Stimulated activated CD8-positive, alpha-beta memory T cell treated with anti-CD3 and anti-CD28 coated beads, Interleukin-15, amount 100 ng/mL, for 1 hour (primary cell): ENCODE measurements at places on chromosomes 5 and 9.
A peak's percentile ranks its signal among the peaks of the same experiment; 100 is the strongest.

DNA sequence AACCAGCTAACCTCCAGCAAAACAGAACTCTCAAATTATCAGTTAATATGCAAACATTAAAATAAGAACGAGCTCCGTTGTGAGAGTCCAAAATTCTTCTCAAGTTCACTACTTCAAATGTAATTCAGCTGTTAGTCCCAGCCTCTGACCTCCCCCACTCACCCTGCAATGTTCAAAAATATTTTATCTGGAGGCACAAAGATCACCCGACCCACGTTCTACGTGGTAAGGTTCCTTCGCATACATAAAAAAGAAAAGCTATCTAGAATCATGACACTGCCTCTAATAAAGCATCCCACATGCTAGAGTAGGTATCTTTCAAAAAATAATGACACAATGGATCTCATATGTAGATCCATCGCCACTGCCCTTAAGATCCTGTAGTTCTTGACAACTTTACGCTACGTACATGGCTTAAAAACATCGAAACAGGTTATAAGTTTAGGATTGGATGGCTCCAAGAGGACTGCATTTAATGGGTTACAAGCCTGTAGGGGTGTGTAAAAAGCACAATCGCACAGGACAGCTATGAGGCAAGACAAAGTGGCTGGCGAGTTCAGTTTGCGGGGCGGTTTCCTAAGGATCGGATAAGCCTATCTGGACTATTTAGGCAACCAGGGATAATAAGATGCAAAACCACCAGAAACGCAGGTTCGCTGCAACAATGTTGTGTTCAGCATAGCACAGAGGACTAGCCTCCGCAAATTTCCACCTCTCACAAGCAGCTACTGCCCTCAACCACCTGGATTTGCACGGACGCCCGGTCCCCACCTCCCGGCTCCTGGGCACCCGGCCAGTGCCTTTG, 969 bp downstream of the CLK4 start:
- peak; percentile 3 for DNase-seq

DNA sequence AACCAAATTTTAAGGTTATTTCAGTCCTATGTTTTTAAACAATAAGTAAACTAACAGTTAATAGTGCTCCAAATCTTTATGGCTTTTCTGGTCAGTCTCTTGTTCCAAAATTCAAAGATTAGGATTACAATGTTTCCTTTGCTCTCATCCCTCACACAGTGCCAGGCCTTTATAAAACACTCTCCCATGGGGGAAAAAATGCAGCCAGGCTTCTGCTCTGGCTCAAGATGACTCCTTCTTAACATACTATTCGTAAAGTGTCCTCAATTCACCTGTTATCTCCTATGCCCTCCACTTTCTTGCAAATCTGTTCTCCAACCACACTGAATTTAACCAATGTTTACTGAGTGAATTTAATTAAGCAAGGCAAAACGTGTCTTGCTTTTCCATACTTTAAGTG, 1.4 kb downstream of the CEP120 start:
- no peak for DNase-seq

DNA sequence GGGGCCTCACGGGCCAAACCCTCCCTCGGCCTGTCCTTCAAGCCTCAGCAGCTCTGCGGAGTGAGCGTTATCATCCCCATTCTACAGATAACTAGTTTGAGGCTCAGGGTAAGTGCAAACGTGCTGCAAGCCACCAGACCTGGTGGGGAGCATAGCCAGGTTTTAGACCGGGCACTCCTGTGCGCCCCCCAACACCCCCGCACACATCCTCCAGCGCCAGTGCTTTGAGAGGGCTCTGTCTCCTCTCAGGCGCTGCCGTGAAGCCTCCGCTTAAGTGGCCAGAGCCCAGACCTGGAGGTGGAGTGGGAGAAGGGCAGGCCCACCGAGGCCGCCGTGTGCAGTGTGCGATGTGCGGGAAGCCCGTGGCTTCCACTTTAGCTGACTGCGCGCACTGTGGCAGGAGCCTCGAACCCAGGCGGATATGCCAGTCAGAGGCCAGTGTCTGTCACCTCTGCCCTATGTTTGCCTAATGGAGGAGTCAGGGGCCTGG, 1.6 kb upstream of the MGAT1 start:
- DNase-seq, result no peak

DNA sequence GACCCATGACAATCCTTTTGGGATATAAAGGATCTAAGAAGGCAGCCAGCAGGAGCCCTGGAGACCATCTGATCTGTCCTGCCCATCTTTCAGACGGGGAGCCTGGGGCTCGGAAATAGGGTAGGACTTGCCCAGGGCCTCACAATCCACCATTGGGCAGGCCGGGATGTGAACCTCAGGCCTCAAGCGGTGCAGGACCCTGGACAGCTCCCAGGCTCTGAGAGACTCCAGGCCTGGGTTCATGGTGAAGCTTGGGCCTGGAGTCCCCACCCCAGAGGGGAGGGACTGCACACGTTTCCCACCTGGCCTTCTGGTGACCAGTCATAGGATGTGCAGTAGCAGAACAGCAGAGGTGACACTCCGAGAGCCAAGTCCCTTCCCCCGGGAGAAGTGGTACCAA, 36.6 kb upstream of the RAPGEF1 start:
- DNase-seq, result no peak

- DNase-seq, result no peak
These were observed 131.1 kb upstream of the ACTBL2 start for GRCh38 chr5:57613741-57614140.

DNA sequence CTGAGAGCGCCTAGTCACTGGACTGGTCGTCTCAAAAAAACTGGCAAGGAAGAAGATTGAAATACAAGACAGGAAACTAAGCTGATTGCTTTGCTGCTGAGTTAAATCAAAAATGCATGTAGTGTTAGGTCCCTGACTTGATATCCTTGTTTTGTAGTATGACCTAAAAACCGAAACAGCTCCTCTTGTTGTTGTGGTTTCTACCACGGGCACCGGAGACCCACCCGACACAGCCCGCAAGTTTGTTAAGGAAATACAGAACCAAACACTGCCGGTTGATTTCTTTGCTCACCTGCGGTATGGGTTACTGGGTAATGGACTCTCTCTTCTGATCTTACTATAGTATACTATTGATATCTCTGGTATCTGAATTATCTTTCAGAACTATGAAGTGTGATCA, 4.3 kb downstream of the MTRR start:
- DNase-seq, result no peak

DNA sequence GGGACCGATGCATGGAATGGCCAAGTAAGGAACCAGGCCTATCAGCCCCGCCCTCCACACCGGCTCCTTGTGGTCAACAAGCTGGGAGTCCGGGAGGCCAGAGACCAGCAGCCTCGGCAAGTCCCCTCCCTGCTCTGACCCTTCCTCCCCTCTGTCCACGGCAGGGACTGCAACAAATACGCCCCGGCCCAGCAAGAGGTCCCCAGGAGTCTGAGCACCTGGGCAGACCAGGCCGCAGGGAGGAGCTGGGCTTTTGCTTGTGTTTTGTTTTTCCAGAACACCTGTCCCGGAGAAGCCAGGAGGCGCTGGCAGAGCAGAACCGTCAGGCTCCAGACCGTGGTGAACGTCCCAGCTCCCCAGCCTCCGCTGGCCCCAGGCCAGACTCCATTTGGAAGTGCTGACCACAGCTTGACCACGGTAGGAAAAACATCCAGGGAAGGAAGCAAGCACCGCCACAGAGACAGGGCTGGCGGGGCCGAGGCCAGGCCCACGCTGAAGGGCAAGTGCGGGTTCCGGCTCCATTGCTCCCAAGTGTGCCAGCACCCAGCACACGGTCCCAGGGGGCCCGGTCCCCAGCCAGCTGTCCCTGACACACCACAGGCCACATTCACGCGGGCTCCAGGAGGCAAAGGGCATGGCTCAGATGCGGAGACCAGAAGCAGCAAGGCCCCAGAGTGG, 56.7 kb downstream of the VAV2 start:
- DNase-seq, result no peak

DNA sequence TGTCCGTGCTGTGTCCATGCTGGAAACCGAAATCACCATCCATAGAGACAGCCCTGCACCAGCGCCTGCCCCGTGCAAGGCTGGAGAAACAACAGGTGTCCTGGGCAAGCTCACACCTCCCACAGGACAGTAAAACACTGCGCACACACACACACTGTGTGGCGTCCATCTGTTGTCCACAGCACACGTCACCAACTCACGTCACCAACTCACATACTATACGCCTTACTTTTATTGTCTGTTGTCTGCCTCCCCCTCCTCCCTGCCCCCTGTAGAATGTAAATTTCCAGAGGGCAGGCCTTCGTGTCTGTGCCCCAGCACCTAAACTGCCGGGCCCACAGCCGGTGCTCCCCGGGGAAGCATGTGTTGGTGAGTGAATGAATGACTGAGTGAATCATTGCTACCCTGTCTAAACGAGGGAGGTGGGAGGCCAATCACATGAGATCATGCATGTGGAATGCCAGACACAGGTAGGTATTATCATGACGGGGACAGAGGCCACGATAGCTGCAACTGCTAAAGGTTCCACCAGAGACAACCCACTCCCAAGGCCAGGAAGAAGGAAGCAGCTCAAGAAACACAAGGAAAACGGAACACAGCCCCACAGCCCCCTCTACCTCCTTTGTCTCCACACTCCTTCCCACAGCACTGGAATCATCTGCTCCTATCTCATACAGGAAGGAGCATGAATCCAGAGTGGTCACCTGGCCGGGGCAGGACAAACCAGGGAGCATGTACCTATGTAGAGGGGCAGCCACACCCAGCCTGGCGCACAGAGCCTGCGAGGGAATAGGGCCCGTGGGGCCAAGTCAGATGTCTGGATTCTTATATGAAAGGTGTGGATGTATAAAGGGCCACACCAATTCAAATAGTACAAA, 41.9 kb downstream of the STK10 start:
- DNase-seq, result no peak

DNA sequence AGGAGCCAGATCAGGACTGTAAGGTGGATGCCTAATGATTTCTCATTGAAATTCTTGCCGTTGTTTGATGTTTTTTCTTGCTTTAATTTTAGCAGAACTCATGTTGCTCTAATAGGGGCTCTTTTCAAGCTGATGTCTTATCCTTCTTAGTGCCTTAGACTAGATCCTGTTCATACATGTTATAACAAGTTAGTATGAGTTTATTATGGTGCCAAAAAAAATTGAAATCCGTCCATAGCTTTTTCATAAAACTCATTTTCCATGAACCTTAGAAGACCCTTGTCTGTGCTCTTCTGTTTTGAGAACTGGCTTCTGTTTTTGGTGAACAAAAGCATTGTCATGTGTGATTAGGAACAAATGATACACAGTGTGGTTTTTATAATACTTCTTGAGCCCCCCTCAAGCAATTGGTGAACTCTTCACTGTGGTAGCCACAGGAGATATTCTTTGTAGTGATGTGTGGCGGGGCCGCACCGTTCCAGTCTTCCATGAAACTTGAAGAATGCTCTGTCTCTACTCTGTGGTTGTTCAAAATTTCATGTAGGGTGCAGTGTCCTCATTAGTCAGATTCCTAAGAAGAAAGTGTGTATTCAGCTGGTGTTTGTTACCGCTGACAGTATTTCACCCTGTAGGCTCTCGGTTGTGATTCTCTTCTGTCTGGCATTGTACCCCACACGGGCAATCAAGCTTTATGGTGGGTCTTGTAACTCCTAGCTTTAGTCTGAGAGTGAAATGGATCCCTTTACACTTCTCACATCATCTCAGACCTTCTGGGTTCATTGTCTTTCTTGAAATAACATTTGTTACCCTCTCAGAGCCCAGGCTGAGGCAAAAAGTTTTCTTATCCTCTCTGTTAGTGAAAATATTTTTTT, 10.7 kb downstream of the OTULIN start:
- no peak for DNase-seq

- no peak for DNase-seq
These were observed 55.4 kb downstream of the ADGRV1 start for GRCh38 chr5:90613918-90614504.

DNA sequence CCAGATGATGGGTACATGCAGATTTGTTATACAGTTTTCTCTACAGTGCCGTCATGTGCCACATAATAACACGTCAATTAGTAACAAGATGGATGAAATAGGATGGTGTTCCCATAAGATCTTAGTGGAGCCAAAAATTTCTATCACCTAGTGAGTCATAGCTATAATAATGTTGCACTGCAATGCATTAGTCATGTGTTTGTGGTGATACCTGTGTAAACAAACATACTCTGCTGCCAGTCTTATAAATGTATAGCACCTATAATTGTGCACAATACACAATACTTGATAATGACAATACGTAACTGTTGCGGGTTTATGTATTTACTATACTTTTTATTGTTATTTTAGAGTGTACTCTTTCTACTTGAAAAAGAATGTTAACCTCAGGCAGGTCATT, 865.4 kb downstream of the MAT2B start:
- DNase-seq, result no peak

GRCh38 chr5:115487756-115488155, 56.8 kb downstream of the FEM1C start:
- DNase-seq, result no peak

- DNase-seq, result no peak
These were observed 40.9 kb upstream of the FABP6 start for GRCh38 chr5:160188141-160189015.

- no peak for DNase-seq
These were observed 5.7 kb downstream of the PDE6A start for GRCh38 chr5:149938791-149939358.

- no peak for DNase-seq
These were observed 231.2 kb downstream of the EBF1 start for GRCh38 chr5:158868546-158868945.

GRCh38 chr5:146540414-146540813, 24.4 kb upstream of the GPR151 start:
- no peak for DNase-seq
